Fibroblast of skin of right biceps (primary cell): ENCODE measurements at places on chromosomes 1 and 21.
A peak's percentile ranks its signal among the peaks of the same experiment; 100 is the strongest.

DNA sequence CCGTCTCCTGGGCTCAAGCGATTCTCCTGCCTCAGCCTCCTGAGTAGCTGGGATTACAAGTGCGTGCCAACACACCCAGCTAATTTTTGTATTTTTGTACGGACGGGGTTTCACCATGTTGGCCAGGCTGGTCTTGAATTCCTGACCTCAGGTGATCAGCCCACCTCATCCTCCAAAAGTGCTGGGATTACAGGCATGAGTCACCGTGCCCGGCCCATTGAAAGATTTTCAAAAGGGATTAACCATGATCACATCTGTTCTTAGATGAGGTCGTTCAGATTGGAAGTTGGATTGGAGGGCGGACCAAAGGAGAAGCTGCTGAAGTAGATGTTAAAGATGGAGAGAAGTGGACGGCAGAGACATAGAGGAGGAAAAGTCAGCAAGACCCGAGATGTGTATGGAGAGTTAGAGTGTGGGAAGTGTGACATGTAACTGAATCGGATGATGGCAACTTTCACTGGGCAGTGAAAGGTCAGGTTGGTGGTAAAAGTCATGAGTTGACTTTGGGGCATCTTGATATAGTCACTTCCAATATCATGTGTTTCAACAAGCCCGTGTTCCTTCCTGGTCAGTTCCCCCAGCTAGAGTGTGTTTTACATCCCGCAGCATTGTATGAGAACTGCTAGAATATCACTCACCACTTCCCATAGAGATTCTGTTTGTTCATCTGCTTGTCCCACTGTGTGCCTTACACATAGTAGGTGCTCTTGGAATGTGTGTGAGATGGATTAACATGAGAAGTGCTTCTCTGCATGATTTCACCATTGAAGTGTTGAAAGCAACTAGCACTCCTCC, 54.4 kb upstream of the TINAGL1 start:
- no peak for DNase-seq

DNA sequence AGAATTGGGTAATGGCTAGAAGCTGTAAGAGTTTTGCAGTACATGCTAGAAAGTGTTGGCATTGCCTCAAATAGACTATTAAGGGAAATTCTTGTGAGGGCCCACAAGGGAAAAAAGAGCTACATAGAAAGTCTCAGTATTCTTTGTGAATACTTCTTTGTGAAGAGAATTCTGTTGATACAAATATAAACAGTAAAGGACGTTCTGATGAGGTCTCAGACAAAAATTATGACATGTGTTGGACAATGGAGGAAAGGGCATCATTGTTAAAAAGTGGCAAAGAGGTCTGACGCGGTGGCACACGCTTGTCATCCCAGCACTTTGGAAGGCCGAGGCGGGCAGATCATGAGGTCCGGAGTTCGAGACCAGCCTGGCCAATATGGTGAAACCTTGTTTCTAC, 458.9 kb downstream of the NCAM2 start:
- DNase-seq: no peak

DNA sequence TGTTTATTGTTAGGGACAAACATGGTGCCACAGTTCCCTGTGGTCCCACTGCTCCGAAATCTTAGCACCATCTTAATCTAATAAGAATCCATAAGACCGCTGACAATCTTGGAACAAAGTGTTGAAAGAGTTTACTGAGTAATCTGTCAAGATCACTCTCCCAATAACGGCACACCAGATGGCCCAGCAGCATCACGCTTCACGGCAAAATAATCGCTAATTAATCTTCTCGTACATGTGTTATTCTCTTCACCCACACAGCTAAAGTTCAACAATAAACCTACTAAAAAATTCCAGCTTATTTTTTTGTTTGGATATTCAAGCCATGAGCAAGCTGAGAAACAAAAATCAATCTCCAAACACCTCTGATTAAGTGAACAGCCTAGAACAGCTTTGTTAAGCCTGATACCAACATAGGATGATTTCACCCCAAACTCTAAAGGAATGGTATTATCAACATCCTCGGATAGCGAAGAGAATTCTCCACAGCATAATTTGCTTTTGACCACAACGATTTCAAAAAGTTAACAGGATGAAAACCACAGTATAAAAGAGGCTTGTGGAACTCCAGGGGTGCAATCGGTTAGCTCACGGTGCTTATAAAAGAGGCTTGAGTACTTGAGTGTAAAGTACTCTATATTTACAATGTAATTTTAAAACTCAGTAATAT, 329.9 kb upstream of the GREM2 start:
- no peak for DNase-seq

DNA sequence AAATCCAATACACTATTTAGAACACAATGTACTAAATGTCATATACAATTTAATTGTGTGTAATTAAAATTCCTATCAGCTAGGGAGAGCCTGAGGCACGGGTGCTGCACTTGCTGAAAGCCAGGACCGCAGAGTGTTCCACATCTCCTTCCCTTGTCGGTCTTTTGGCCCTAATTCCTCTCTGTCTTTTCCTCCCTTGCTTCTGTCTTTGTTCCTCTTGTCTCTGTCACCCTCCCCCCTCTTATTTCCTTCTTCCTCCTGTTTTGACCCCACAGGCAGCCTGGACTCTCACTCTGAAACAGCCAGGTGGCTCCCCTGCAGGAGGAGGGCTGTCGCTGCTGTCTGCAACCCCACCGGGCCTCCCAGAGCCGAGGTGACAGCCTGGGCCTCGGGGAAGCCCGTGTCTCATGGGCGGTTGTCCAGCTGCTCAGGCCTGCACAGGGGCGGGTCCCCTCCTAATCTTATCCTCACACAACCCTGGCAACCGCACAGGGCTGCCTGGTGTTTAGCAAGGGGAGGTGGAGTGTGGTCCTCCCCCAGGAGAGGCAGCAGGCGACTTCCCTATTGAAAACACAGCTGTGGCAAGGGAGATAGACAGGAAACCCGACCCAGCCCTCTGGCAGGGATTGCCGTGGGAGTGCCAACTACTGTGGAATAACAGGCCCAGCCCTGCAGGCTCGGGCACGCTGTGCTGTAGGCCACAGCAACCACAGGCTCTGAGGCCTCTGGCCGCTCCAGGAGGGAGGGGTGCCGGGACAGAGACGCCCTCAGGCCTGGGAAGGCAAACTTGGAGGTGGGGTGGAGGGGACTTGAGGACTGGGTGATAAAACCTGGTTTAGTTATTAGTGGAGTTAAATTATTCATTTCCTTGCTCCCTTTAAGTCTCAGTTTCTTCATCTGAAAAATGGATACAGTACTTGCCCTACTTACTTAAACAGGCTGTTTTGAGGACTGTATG, 68.8 kb upstream of the WDR26 start:
- peak; percentile 62 for DNase-seq

DNA sequence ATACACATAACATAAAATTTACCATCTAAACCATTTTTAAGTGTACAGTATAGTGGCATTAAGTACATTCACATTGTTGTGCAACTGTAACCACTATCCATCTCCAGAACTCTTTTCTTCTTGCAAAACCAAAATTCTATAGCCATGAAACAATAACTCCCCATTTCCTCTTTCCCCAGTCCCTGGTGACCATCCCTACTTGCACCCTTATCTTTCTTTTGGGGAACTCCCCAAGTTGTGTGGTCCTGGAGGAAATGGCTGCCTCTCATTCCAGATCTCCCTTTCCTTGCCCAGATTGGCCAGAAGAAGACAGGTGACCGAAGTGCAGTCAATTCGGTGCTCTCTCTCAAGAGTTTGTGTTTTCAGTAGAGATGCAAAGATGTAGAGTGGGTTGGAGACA, 389.6 kb upstream of the C1orf87 start:
- DNase-seq: no peak

- no peak for DNase-seq
These were observed 37.0 kb downstream of the LPAR3 start for GRCh38 chr1:84855691-84856630.

DNA sequence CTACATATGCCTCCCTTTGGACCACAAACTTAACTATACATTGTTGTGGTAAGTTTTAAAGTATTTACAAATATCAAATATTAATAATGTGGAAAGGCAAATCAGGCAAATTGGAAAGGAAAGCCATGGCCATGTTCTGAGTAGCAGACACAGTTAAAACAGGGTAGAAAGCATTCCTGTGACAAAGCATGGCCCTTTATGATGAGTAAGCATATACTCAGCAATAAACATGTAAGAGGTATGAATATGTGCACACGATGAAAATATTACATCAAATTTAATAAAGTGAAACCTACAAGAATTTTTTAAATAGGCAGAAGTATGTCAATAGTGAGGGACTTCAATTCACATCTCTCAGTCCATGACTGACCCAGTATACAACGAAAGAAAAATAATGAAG, 389.2 kb downstream of the DSCAM start:
- no peak for DNase-seq

GRCh38 chr1:75952016-75952415, 19.8 kb upstream of the ASB17 start:
- no peak for DNase-seq

DNA sequence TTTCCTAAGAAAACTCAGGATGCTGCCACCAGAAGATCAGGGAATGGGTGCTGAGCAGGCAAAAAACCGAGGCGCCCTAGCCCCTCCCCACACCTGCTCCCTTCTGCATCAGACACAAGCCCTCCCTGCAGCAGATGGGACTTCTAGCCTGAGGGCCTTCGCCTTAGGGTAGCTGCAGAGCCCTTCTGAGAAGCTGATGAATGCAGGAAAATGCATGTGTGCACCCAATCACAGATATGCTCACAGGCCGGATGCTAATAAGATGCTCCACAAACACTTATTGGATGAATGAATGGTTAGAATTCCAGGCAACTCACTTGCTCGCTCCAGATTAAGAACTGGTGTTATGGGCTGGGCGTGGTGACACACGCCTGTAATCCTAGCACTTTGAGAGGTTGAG, 6.8 kb upstream of the C1orf210 start:
- DNase-seq: no peak

GRCh38 chr1:117642963-117643362, 37.1 kb downstream of the TENT5C start:
- DNase-seq: no peak

- no peak for DNase-seq
These were observed 175.9 kb upstream of the ARHGEF16 start for GRCh38 chr1:3278416-3279181.

- DNase-seq: peak; percentile 89
These were observed 1.1 kb upstream of the ELAPOR1 start for GRCh38 chr1:109112652-109113285.

DNA sequence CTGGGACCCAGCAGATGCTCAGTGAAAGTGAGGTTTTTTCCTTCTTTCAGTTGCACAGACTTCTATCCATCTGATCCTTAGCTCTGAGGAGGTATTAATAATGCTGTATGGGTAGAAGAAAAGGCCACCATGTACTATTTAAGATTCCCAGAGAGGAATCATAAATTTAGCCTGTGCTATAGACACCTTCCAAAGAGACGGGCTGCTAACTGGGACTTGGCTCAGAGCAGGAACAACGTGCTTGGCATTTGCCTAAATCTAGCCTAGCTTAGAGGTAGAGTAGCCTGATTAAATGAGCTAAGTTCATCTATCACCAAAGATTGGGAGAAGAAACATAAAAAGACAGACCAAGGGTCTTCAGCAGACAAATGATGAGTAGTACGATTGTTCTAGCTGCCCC, 176.9 kb upstream of the BEND5 start:
- no peak for DNase-seq

- peak; percentile 81 for DNase-seq
These were observed 10.1 kb upstream of the GNG12 start for GRCh38 chr1:67843331-67843730.

DNA sequence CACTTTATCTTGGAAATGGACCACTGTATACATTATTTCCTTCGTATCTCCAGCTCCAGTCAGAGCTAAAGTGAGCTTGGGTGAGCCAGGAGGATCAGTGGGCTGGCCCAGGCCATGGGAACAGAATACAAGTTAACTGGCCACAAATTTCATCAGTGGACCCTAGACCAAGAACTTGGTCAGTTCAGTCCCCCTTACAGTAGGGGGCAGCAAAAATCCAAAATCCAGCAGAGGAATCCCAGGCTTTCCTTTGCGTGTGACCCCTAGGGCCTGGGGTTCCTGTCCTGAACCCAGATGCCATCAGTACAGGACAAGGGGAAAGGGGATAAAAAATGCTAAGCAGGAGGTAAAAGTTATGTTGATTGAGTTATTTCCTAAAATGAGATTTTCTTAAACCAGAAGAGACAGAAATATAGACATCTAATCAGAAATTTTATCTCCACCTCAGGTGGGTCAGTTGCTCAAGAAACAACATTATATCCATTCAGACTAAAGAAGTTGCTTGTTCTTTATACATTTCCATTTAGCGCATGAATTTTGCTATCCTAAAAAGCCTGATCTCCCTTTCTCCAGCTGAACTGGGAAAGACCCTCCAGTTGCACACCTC, 24.1 kb upstream of the LCE5A start:
- DNase-seq: no peak

DNA sequence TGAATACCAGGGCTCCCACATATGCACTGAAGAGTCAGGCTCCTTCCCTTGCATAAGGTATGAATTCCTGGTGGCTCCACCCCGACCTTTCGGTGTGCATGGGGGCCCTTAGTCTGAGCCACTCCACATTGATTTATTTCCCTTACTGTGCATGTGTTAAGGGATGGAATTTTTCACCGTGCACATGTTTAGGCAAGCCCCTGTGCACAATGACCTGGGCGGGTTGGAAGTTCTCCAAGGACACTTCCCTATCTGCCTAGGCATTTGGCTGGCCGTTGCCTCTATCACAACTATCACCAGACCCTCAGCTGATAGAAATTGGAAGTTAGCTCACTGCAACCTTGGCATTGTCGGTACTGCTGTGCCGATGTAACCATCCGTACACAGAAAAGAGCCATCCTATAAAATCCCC, 9.7 kb downstream of the S100A6 start:
- no peak for DNase-seq

DNA sequence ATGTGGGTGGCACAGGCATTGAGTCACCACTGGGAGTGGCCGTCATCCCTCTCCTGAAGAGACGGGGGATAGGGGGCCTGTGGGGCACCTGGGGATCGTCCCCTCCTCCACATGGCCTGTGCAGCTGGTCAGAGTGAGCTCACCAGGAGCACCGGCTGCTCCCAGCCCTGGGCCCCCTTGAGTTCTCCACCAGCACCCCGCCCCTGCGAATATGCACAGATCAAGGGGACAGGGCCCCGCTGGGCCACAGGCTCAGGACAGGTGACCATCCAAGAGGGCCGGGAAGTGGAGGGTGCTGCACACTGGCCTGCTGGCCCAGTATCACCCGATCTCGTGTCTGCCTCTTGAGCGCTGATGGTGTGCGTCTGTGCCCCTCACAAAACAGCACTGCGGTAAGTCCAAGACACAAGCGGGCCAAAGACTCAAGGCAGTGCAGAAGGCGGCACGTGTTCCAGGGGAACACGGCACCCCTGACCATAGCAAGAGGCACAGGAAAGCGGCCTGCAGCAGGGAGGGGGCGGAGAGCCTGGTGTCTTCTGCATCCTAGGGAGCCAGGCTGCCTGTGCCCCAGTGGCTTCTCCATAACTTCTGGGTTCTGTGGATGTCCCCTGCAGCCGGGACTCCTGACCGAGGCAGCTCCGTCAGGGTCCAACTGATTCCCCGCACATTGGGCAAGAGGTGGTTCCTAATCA, 18.1 kb upstream of the TSPEAR start:
- DNase-seq: no peak

GRCh38 chr1:76690766-76691165, 176.5 kb upstream of the ST6GALNAC5 start:
- peak; percentile 51 for DNase-seq
